ENCODE measurements at places on chromosomes 5 and 9.
A peak's percentile ranks its signal among the peaks of the same experiment; 100 is the strongest.

- DNase-seq = no peak
Measured at GRCh38 chr9:69322256-69322655, 2.8 kb upstream of the ENTREP1 start.

DNA sequence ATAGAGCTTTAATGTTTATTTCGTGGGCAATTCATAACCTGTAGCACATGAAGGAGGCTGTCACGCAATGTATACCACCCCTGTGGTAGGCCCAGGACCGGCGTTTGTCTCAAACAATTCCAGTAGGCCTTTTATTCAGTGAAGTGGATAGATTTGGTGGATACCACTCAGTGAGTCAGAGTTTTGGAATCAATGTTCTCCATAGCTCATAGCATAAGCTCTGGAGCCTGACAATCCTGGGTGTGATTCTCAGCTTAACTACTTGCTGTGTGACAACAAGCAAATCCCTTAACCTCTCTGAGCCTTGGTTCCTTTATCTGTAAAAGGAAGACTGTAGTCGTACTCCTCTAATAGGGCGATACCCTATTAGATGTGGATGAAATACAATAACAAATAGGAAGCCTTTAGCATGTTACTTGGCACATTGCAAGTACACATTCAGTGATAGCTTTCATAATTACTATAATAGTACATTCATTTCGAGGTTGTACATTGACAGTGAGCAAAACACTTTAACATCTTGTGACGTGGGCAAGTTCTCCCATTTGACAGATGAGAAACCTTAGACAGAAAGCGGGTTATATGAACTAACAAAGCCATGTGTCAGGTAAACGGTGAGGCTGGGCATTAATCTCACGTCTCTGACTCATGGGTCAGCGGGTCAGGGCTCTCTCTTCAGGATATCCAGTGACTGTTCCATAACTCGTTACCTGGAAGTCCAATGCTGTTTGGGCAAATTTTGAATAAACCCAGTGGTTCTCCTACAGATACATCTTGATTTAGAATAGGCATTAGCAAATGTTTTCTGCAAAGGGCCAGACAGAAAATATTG lies 130.8 kb downstream of the C9orf152 start:
- no peak for DNase-seq

- no peak for DNase-seq
Measured at GRCh38 chr9:86500031-86500430, 145.8 kb upstream of the TUT7 start.

GRCh38 chr5:63553073-63553472 lies 409.2 kb downstream of the HTR1A start:
- DNase-seq = no peak

GRCh38 chr9:19782005-19782404 lies 6.8 kb downstream of the SLC24A2 start:
- DNase-seq = no peak

- no peak for DNase-seq
Measured at GRCh38 chr5:143231416-143231815, 172.1 kb downstream of the NR3C1 start.

- DNase-seq = no peak
Measured at GRCh38 chr5:175253597-175253996, 190.4 kb downstream of the DRD1 start.

GRCh38 chr5:90056911-90057705 lies 352.4 kb downstream of the CETN3 start:
- DNase-seq = no peak

DNA sequence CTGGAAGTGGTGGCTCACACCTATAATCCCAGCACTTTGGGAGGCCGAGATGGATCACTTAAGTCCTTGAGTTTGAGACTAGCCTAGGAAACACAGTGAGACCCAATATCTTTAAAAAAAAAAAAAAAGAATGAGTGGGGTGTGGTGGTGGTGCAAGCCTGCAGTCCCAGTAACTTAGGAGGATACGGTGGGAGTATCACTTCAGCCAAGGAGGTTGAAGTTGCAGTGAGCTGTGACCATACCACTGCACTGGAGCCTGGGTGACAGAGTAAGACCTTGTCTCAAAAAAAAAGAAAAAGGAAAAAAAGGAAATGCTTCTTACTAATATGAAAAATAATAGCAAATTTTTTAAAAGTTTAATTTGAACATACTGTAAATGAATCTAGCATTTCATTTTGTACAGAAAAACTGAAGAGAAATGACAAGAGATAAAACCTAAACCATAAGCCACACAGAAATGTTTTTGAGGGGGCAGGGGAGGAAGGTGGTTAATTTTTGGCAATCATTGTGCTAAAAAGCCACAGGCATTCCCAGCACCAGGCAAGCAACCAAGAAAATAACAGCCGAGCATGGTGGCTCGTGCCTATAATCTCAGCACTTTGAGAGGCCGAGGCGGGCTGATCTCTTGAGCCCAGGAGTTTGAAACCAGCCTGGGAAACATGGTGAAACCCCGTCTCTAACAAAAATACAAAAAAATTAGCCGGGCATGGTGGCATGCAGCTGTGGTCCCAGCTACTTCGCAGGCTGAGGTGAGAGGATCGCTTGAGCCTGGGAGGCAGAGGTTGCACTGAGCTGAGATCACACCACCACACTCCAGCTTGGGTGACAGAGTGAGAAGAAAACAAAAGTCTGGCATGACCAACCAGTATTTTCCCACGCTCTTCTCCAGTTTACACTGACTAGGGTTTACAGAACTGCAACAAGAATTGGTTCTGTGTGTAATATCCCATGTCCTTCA lies 114.5 kb upstream of the NR5A1 start:
- DNase-seq = no peak

DNA sequence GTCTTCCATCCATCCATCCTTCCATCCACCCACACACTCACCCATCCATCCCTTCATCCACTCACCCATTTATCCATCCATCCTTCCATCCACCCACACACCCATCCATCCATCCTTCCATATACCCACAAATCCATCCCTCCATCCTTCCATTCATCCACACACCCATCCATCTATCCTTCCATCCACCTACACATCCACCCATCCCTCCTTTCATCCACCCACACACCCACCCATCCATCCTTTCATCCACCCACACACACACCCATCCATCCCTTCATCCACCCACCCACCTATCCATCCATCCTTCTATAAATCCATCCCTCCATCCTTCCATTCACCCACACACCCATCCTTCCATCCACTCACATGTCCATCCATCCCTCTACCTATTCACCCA lies 23.6 kb downstream of the DRD1 start:
- no peak for DNase-seq

DNA sequence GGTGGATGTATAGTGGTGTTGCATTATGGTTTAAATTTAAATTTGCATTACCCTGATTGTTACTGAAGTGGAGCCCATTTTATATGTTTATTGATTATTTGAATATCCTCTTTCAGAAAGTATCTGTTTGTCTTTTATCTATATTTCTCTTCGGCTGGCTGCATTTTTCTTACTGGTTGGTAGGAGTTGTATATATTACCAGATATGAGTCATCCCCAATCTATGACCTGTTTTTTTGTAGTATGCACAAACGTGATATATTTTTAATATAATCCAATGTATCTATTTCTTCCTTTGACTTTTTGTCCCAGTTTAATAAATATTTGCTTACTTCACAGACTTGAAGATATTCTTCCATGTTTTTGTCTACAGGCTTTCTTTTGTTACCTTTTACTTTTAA lies 29.3 kb upstream of the CAMK4 start:
- DNase-seq = no peak

DNA sequence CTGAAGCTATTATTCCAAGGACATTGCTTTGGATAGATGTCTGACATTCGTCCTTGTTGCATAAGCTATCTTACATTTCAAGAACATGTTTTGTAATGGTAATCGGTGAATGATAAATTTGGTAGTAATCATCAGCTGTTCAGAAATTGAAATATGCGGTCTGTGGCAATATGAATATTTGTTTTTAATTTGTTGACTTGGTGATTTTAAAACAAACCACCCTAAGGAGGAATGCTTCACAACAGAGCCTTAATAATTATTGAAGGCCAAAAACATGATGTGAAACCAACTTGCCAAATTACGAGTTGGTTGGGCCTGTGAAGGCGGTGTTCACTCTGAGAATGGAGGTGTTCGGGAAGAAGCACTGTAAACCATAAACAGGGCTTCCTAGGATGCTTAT lies 149.7 kb upstream of the TUT7 start:
- no peak for DNase-seq

DNA sequence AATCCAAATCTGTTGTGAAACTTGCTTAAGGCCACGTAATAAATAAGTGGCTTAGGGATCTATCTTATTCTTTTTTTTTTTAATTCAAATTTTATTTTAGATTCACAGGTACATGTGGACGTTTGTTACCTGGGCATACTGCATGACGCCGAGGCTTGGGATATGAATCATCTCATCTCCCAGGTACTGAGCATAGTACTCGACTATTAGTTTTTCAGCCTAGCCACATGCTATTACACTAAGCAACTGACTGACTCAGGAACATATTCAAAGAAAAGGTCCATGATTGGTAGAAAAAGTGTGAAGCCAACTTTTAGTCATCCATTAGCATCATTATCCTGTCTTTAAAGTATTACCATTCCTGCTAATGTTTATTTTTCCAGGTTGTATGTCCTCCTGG lies 1103.5 kb upstream of the DMAC1 start:
- DNase-seq = no peak

GRCh38 chr5:14946815-14947620 lies 75.4 kb upstream of the ANKH start:
- peak; percentile 21 for DNase-seq

All from activated CD4-positive, alpha-beta T cell treated with anti-CD3 and anti-CD28 coated beads, Interleukin-2, amount 50 U/mL, for 1 hour (primary cell).